Pons (tissue), 1 donor: ENCODE measurements at places on chromosomes 5 and 9.

DNA sequence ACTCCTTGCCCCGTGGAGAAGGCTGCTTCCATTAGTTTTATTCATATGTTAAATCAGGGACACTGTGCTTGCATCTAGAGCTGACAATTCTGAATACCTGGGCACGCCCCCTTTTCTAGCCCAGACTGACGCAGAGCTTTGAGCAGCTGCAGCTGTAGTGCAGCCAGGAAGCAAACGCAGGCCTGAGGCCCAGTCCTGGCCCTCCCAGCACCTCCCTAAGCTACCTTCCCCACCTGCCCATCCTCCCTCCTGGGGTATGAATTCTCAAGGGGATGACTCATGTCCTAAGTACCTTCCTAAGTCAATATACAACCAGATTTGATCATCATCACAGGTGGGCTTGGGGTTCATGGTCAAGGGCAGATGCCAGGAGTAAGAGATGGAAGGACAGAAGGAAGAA lies 3.5 kb downstream of the PHF19 start:
- no peak for DNase-seq

DNA sequence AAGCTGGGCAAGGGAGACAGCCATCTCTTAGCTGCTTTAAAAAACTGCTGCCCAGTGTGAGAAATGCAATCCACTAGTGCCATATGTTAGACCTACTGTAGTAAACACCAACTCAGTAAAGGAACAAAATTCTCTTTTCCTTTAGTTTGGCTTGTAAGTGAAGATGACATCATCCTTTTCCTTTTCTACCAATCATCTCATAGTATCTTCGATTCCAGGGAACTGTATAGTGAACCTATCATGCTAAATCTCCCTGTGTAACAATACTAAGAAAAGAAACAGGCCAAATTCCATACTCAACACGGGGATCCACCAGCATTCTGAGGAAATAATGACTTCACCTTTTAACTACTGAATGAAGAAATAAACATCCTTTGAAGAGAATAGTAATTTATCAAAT lies 100.1 kb downstream of the RAPGEF6 start:
- peak; percentile 38 for DNase-seq

GRCh38 chr5:144134194-144134826 lies 36.1 kb downstream of the YIPF5 start:
- no peak for DNase-seq

GRCh38 chr5:77867194-77867691 lies 91.1 kb upstream of the TBCA start:
- peak; percentile 56 for DNase-seq

DNA sequence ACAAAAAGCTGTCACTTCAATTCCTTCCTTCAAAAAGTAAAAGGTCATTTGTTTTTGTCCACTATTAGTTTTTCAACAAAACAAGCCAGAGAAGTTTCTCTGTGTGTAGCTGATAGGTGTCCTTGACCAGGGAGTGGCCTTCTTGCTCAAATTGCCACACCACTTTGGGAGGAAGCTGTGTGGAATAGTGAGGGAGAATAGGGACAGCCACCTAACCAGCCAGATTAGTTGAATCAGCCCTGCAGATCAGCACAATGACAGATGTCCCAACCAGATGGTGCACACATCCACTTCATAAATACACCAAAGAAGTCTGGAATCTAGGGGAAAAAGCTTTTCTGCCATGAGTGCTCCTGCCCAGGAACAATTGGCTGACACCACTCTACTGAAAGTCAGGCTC lies 37.2 kb downstream of the NREP start:
- DNase-seq = no peak
